ENCODE measurements at places on chromosomes 12 and 14.

GRCh38 chr14:52325126-52325525, 11.0 kb downstream of the PTGER2 start:
- DNase-seq, result no peak

GRCh38 chr12:86367137-86367536, 110.9 kb upstream of the MGAT4C start:
- DNase-seq, result no peak

- DNase-seq, result no peak
These were observed 9.4 kb downstream of the ANKS1B start for GRCh38 chr12:99975321-99975720.

GRCh38 chr14:68796418-68797101, 3.7 kb upstream of the ZFP36L1 start:
- DNase-seq, result no peak

GRCh38 chr12:53966385-53967133, 6.4 kb upstream of the HOXC11 start:
- DNase-seq, result no peak

GRCh38 chr14:101734246-101734847, 27.2 kb upstream of the PPP2R5C start:
- DNase-seq, result no peak

GRCh38 chr12:80709811-80710726, 2.6 kb downstream of the MYF6 start:
- DNase-seq, result no peak

GRCh38 chr12:79983492-79983891, 48.6 kb upstream of the PPP1R12A start:
- no peak for DNase-seq

GRCh38 chr12:126663304-126664094, 1598.3 kb downstream of the AACS start:
- no peak for DNase-seq

Measured in stimulated activated CD8-positive, alpha-beta memory T cell treated with anti-CD3 and anti-CD28 coated beads, Interleukin-15, amount 100 ng/mL, for 1 hour (primary cell).